Fibroblast of skin of right biceps (primary cell): ENCODE measurements at places on chromosomes 3 and 15.

DNA sequence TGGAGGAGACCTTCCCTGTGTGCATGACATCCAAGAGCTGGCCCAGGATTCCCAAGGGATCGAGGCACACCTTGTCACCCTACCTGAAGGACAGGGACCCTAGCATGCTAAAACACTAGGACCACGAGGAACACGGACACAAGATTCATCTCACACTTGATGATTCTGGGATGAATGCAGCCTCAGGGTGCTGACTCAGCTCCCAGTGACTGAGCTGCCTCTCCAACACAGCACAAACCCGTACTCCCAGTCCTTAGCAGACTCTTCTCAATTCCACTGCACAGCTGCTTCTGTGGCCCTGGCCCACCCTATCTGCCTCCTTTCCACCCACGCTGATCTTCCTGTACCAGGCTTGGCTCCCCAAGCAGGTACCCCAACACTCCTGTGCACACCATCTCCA, 9.1 kb upstream of the OXTR start:
- no peak for DNase-seq

DNA sequence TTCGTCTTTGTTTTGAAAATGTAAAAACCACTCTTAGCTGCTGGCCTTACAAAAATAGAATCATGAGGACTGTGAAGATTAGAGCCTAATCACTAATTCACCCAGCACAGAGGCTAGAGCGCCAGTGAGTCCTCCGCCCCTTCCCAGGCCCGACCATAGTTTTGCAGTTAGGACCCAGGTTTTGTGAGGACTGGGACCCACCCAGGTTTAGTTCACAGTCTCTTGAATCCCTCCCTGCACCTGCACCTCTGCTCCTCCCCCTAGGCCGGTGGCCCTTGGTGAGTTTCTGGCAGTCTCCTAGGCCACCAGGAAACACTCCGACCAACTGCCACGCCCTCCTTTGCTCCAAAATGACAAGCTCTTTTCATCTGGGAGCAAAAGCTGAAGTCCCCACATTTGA, 136.0 kb upstream of the CCDC54 start:
- DNase-seq, result no peak

DNA sequence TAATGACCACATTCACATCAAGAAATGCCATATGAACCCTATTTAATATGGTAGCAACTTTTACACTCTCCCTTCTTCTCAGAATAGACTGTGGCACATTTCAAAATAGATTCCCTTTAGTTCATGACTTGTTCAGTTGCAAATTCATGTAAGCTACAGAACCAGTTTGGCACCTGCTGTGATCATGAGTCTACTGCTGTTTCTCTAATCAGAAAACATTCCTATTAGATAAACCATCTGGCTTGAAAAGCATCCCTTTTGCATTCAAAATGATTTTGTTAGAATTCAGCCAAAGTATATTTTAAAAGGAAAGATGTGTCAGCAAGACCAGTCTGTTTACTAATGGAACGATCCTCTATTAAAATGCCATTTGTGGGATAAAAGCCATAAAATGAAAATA, 304.4 kb downstream of the BCHE start:
- no peak for DNase-seq

DNA sequence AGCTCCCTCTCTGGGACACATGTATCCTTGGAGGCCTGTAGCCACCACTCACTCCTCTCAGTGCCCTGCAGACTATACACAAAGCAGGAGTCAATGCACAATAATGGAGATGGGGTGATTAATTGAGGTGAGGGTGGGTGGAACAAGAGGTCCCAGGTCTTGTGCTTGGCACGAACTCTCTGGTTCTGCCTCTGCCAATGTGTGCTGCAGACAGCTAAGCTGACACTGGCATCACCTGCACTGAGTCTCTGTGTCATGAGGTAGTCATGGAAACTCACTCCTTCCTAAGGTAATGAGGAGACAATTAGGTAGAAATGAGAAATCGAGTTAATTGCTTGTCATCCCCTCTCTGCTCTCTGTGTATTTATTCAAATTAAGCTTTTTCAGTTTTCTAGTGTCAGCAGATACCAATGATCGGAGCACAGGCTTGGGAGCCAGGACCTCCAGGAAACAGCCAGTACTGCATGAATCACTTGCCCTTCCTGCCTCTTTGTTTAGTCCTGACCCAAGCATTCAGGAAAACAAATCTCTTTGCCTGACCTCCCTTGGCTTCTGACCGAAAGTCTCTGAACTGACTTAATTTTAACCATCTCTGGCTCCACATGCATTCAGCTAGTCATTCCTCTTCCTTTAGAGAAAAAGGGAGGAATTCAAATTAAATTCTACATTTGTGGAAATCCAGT, 56.7 kb downstream of the DRD3 start:
- DNase-seq, result peak; percentile 55

GRCh38 chr15:74384881-74385643, 17.6 kb upstream of the CYP11A1 start:
- peak; percentile 67 for DNase-seq
